ENCODE measurements at places on chromosomes 6 and 20.

DNA sequence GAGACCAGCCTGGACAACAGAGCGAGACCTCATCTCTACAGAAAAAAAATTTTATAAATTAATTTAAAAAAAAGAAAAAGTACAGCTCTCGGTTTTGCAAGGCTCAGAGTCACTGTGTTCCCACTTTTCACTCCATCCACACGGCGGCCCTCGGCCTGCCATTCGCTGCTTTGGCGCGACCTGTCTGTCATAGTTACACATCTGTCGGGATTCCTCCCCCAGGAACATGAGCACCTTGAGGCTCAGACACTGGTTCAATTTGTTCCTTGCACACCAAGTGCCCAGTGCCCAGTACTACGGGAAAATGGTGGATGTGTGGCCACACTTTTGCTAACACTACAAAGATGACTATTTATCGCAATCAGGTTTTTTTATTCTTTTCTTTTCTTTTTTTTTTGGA, 8.4 kb downstream of the CTSZ start:
- DNase-seq = no peak

- DNase-seq = no peak
Observed at GRCh38 chr6:35786272-35786671, 5.5 kb downstream of the CLPSL1 start.

DNA sequence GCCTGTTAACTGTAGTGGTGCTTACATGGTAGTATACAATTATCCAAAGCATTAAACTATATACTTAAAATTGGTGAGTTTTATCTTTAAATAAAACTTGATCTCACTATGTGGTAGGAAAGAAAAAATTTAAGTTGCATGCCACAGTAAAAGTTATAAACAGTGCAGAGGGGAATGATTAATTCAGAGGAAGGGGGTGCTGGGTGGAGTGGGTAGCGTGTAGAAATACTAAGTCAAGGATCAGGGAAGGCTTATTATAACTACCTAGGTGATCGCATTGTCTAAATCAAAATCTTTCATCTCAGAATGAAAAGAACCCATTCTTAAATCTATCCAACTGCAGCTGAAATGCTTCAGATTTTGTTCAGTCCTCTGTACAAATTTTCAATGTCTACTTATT, 428.3 kb downstream of the ADGRB3 start:
- DNase-seq = no peak

DNA sequence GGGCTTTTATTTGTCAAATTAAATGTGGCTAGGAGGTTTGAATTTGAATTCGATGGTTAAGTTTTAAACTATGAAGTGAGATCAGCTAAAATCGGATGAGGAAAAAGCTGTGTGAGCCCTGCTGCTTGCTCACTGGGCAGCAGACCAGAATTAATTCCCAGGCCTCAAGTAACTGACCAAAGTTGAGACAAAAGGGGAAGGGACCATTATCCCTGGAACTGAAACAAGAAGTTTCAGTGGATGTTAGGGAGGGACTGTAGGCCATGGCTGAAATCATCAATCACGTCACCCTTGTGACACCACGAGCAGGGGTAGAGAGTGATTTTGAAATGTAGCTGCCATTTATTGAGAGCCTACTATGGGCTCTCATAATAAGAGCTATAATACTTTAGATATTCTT, 7.0 kb upstream of the PRSS35 start:
- DNase-seq = no peak

GRCh38 chr6:6752129-6752528, 163.6 kb downstream of the LY86 start:
- no peak for DNase-seq
